ENCODE measurements at places on chromosomes 12 and 14.

GRCh38 chr14:68361231-68361630 is 431.6 kb downstream of the ZFP36L1 start:
- no peak for DNase-seq

DNA sequence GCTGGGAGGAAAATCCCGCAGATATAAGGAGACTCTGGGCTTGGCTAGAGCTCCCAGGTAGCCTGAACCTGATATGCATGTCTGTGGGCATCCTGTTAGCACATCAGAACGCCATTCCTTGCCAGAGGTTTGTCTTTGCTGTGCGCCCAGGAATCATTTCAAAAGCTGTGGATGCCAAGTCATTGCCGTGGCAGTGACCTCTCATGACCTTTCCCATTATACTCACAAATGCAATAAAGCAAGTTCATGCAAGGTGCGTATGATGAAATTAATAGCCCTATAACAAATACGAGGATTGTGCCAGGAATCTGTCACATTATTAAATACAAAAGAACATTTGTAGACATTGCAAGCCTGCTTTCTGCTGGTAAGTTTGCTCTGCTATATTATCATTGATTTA is 229.1 kb upstream of the PELI2 start:
- DNase-seq, result no peak

DNA sequence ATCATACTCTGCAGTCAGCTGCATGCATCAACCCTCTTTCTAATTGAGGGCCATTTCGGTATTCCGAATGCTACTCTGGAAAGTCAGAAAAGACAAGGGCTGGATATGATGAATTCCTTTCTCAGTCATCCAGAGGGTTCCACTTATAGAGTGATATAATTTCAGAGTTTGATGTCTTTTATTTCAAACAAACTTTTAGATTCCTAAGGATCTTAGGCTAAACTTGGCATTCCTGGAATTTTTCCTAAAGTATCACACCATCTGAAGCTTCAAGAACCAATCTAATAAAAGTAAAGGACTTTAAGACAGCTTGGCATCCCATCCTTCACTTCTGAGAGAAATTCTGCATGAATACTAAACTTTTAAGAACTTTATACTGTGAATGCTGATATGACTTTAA is 69.3 kb upstream of the KCNJ8 start:
- no peak for DNase-seq

- DNase-seq, result no peak
Measured at GRCh38 chr12:95291501-95291900, 73.9 kb downstream of the VEZT start.

DNA sequence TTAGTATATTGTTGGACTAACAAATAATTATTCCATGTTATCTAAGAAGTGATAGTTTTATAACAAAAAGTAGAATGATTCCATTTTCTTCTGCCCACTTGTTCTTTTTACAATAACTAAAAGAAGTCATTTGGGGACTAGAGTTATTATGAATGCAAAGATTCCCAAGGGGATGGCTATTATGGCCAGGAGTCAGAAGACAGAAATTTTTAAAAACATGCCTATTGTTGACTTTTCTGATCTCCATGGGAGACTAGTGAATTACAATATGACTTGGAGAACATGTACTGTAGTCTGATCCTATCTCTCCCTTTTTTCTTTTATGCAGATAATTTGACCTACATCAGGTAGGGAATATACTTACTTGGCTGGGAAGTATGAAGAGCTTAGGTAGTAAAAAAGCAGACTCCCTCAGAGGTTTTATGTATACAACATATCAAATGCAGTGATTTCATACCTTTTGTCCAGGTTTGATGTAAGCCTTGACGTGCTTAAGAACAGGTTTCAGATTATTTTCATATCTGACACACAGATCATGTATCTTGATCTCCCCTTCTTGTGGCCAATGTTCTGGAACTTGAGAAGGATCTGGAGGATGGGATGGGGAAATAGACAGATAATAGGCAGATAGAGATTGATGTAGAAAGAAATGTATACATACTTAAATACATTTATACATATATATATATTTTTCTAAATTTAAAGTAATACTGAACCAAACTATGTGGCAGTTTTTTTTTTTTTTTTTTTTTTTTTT is 41.0 kb upstream of the KCNJ8 start:
- no peak for DNase-seq

GRCh38 chr12:25463005-25463404 is 90.1 kb downstream of the LMNTD1 start:
- no peak for DNase-seq

DNA sequence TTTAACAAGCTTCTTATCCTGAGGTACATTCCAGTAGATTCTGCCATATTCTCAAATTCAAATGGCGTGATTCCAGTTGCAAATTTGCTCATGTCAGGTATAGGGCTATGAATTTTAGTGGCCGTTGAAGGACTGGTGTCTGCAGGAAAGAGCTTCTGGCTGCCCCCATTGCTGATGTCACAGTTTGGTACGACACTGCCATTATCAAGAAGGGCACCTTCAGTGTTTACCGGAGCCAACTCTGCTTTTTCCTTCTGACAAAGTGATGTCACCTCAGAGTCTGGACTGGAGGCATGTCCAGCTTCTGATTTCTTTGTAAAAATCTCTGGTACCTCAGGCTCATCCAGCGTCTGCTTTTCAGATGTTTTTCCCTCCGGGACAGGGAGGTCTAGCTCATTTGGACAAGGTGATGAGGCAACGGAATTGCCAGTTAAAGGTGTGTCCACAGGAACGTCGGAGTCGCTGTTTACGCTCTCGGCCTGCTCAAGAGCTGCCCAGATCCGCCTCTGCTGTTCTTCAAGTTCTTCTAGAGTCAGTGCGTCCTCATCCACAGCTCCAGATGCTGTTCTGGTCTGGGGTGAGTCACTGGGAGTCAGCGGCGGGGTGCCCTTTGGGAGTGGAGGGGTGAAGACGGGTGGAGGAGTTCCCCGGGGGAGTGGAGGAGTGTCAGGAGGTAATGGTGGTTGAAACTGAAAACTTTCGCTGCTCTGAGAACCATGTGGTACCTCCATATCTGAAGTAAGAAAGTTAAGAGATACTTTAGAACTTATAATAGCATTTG is 27.0 kb downstream of the ZCCHC8 start:
- peak; percentile 24 for DNase-seq

DNA sequence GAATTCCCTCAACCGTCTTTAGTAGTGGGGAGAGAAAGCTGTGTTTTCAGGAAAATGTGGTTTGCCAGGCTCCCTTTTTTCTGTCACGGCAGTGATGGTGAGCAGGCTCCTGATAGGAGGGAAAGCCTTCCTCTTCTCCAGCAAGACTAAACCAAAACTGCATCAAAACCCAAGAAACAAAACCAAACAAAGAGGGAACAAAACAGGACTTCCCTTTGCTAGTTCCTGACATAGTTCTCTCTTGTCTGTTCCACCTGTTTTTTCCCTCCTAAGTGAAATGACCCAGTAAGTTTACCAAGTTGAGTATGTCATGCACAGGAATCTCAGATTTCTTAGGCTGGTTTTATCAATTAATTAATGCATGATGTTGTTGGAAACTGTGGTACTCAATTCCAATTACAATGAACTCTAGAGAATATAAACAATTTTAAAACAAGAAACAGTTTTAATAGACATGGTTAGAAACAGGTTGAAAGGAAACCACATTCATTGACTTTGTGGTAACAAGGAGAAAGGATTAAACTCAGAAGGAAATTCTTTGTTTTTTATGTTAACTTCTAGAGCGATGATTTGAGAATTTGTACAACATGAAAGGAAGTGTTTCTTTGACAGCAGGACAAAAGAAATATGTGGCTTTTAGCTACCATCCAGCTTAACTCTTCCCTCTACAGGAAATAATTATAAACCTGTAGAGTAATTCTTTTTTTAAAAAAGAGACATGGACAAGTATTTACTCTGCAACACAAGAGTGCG is 23.0 kb upstream of the CSRP2 start:
- DNase-seq, result no peak

GRCh38 chr14:93731753-93732152 is 56.5 kb downstream of the PRIMA1 start:
- DNase-seq, result no peak

DNA sequence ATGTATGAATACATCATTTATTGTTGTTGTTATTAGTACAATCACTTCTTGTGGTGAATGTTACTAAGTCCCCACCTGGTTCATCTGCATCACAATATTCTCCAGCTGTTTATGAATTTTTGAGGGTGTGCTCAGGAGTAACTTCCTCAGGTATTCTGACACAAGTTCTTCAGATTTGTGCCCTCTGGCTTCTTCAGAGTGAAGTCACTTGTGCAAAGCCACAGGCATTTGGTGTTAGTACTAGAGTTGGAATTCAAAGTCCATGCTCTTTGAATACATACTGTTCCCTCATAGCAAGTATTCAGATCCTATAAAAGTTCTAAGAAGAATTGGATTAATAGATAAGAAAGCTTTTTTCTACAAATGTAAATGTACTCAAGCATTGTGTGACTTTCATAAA is 150.3 kb upstream of the AVPR1A start:
- DNase-seq, result no peak

GRCh38 chr14:59175404-59175803 is 13.1 kb upstream of the DAAM1 start:
- DNase-seq, result no peak

DNA sequence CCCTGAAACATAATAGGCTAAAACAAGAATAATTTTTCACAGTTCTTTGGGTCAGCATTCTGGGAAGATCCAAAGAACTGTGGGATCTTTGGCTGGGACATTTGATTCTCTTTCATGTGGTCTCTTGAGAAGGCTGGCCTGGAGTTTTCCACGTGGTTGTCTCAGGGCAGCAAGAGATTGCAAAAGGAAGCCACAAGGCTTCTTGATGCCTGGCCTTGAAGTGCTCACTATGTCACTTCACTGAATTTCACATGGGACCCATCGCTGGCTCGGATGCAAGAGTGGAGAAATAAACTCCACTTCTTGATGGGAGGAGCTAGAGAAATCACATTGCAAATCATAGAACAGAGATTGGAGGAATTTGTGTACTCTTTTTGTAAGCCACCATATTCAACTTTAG is 343.4 kb downstream of the MED13L start:
- no peak for DNase-seq

DNA sequence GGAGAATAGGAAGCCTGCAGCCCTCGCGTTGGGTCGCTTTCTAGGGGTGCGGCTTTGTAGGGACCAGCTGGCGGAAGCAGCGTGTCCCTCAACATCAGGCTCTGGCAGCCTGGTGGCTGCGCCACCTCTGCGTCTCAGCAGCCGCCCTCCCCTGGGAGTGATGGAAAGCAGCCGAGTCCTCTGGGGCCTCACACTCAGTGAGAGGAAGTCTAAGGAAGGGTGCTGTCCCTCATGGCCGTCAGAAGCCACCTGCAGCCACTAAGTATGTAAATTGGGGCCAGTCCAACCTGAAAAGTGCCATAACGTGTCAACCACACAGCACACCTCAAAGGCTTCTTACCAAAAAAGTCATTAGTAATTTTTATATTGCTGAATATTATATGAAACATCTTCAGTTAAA is 80.3 kb downstream of the WDR20 start:
- DNase-seq, result no peak

GRCh38 chr14:64764641-64765520 is 60.7 kb downstream of the PLEKHG3 start:
- peak; percentile 45 for DNase-seq

- DNase-seq, result no peak
Measured at GRCh38 chr12:108375986-108376663, 37.0 kb upstream of the CMKLR1 start.

DNA sequence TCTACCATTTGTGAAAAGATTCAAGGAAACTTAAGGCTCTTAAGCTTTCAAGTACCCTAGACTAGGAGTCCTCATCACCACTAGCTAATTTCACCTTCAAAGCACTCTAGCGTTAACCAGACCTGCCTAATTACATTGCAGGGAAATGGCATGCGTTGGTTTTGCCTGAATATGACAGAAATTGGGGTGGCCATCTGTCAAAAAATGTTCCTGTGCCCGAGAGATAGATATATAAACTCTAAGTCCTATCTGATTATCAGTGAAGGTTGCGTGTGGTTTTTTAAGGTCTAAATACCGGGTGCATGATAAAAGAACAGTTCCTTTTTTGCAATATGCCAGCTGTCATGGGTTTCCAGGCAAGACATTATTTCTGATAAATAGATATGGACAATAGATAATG is 48.3 kb downstream of the SPRING1 start:
- no peak for DNase-seq

DNA sequence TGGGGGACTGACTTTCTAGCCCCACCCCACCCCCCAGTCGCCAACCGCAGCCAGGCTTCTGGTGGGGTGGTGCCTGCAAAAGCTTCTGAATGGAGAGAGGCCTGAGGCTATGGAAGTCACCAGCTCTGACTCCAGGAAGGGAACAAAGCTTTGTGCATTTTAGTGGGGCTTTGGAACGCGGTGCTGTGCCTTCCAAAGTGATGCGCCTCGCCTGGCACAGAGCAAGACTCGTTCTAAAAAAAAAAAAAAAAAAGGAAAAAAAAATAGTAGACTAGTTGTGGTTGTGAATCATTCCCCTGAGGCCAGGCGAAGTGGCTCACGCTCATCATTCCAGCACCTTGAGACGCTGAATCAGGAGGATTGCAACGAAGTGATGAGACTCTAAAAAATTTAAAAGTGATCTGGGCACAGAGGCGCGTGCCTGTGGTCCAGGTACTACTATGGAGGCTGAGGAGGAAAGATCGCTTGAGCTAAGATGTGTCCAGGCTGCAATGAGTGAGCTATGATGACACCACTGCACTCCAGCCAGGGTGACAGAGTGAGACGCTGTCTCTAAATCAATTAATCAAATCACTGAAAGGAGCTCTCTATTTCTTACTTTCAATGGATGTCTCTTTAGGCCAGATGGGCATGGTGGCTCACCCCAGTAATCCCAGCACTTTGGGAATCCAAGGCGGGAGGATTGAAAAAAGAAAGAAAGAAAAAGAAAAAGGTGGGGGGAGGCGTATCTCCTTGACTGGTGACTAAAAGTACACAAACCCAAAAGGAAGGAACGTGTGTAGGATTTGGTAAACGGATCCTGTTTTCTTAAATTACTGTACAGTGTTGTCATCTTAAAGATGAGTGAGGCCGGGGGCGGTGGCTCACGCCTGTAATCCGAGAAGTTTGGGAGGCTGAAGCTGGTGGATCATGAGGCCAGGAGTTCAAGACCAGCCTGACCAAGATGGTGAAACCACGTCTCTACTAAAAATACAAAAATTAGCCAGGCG is 259.6 kb upstream of the ALG10B start:
- DNase-seq, result no peak

GRCh38 chr12:89678225-89678624 is 30.4 kb downstream of the ATP2B1 start:
- no peak for DNase-seq

DNA sequence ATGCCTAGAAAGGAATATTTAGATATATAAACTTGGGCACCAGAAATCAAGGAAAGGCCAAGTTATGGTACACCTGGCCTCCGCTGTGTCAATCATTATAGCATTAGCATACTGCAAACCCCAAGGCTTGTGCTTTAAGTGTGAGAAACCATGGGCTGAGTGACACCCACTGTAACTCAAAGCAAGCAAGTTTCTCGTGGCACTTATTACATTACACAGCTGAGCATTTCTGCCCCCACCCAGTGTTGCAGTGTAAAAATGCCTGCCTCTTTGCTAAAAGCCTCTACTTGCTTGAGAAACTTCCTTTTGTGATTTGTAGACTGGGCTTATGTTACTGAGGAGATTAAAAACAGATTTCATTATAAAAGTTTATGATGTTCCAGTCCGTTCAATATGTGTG is 122.0 kb downstream of the TGFB3 start:
- no peak for DNase-seq
